ENCODE measurements at places on chromosomes 2 and 18. TPM values are rescaled to one million over a fixed set of nuclear protein-coding genes. Genes with fewer than 3 reads are reported as not detected.

DNA sequence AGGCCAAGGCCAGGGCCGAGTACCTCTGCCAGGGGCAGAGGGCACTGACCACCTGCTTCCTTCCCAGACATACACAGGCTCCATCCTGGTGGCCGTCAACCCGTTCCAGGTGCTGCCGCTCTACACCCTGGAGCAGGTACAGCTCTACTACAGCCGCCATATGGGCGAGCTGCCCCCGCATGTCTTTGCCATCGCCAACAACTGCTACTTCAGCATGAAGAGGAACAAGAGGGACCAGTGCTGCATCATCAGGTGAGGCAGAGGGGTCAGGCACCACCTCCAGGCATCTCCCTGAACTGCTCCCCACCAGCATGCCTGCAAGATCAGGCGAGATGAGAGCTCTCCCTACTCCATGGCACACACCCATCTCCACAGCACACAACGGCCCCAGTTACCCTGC lies 31.1 kb downstream of the MYO7B start:
- no peak for DNase-seq

GRCh38 chr2:12050396-12050795 lies 304.0 kb downstream of the LPIN1 start:
- DNase-seq = no peak

DNA sequence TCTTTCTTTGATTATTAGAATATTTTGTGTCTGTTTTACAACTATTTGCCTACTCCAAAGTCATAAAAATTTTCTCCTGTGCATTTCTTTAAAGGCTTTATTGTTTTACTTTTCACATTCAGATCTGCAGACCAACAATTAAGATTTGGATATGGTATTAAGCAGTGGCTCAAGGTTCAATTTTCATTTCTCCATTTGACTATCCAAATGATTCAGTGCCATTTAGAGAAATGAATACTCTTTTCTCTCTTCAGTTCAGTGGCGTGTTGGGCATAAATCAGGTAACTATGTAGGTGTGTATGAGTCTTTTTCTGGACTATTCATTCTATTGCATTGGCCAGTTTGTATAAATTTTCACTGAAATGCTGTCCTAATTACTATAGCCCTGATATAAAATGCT lies 57.3 kb upstream of the IL1R1 start:
- DNase-seq = no peak

GRCh38 chr2:16417726-16418125 lies 247.9 kb downstream of the CYRIA start:
- no peak for DNase-seq

DNA sequence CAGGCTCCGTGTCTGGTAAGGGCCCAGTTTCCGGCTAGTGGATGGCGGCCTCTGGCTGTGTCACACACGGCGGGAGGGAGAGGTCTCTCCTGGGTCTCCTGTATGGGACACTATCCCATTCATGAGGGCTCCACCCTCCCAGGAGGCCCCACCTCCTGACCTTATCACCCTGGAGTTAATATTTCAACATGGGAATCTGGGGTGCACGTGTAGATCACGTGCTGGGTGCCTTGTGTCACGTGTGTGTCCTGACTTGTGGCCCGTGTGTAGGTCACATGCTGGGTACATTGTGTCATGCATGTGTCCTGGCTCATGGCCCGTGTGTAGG lies 9.9 kb downstream of the NEU4 start:
- no peak for DNase-seq

GRCh38 chr2:27902098-27902497 lies 11.6 kb downstream of the BABAM2 start:
- no peak for DNase-seq

GRCh38 chr2:168024459-168024858 lies 222.9 kb downstream of the STK39 start:
- DNase-seq = no peak

DNA sequence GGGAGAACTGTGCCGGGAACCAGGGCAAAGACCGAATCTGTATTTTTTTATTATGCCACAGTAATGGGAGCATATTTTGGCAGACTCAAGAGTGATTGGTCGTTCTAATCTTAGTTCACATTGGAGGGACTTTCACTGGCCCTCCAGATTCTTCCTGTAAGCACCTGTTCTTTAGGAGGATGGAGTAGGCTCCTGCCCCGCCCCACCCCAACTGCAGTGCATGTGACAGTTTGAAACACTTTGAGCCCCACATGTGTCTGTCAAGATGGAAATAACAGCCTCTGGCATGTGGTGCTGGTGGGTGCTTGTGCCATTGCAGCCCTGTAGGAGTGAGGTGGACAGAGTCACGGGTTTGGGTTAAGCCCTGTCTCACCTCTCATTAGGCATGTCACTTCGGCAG lies 43.3 kb upstream of the TXNDC2 start:
- no peak for DNase-seq

DNA sequence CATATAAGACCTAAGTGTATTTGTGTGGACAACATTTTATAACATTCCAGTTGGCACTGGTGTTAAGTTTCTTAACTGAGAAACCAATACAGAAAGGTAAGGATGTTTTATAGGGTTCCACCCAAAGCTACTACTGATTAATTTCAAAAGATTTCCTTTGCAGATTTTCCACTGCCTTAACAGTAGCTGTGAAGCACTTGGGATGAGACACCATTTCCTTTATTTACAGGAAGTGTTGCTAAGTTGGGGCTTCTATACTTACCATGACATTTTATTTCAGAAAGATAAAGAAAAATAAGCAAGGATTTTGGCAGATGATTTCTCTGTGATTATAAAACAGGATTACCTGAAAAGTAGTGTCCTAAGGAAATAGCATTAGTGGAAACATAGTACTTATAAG lies 234.3 kb downstream of the CALCRL start:
- no peak for DNase-seq

DNA sequence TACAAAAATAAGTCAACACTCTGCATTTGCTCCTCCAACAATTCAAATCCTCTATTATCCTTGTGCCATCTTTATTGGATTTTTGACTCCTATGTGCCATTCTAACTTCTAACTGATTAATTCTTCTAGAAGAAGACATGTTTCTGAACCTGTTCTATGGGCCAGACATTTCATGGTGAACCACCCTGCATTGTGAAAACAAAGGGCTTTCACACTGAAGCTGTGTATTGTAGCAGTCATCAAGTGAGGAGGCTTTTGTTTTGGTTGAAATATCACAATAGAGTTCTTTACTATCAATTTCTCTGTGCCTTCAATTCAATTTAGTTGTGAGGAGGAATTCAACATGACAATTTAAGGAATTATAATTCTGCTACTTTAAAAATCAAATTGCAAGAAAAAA lies 357.9 kb downstream of the PLCL1 start:
- no peak for DNase-seq

GRCh38 chr18:46622999-46623398 lies 34.0 kb downstream of the LOXHD1 start:
- no peak for DNase-seq

GRCh38 chr18:24068945-24069693 lies 54.6 kb downstream of the TTC39C start:
- no peak for DNase-seq

DNA sequence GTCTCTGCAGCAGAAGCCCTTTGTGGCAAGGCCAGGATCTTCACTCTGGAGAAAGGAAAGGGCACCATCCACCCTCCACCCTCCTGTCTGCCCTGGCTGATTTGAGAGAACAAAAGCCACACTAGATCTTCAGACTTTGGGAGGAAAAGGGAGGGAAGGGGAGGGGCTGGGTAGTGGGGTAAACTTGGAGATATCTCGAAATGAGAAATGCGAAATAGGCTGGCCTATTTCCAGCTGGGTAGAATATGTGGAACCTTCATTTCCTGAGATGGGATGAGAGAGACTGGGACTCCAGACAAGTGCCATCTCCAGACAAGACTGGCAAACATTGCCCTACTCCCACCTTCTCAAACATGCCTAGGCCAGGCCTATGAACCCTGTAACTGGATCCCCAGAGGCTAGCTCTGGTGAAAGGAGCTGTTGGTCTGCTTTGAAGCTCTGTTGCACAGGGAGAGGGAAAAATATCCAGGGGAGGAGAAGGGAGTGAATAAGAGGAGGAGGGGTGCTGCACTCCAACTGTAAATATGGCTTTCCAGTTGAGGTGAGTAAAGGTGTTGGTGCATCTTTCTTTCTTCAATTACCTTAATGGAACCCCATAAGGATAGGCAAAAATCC lies 1.7 kb downstream of the HOXD12 start:
- DNase-seq = no peak

- no peak for DNase-seq
These were observed 1.8 kb downstream of the NGEF start for GRCh38 chr2:233011268-233011650.

- no peak for DNase-seq
These were observed 7.2 kb downstream of the PDCD1 start for GRCh38 chr2:241851325-241852115.

GRCh38 chr2:176135035-176135440 lies 5.5 kb downstream of the HOXD8 start:
- DNase-seq = no peak

GRCh38 chr2:237694415-237695194 lies 67.2 kb downstream of the LRRFIP1 start:
- DNase-seq = no peak

GRCh38 chr2:29576231-29576630 lies 345.2 kb downstream of the ALK start:
- no peak for DNase-seq

- peak; percentile 87 for DNase-seq
These were observed 79.2 kb downstream of the LONRF2 start for GRCh38 chr2:100242891-100243619.

DNA sequence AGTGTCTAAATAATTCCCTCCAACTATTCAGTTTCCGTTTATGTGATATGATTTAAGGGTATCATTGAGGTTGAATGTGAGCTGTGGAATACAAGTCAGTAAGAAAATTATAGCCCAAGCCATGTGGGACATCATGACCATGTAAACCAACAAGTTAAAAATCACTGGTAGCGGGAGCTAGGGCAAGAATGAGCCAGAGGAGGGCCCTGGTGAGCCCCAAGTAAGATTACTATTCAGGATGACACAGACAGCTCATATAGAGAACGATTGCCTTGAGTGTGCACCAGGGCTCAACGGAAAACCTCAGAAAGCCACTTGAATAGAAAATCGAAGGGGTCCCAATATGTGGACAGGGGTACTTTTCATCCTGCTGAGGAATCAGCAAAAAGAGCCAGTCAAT lies 87.8 kb upstream of the RBMS1 start:
- peak; percentile 37 for DNase-seq

- peak; percentile 13 for DNase-seq
These were observed 555.8 kb downstream of the NRXN1 start for GRCh38 chr2:50476174-50476573.

DNA sequence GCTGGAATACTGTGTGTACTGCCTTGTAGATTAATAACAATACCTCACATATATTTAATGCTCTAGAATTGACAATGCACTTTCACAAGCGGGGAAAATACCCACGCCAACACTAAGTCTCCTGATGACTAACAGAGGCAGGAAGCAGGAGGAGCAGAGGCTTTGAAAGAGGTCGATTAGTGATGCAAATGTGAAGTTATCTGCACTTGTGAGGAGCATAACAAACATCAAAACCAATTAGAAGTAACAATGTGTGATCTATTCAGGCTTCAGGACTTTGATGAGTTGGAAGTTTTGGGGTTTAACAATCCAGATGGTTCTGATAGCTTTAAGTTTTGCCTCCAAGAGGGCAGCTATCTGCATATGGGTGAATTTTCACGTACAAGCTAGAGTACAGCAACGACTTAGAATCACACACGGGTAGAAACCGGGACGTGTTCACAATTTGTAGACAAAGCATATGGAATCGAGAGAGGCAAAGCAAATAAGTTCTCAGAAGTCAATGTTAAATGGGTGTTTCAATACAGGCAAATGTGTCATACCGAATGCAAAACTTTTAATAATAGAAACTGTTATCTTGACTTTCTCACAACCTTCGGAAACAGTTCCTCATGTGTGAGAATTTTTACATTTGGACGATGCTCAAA lies 114.5 kb downstream of the METTL8 start:
- DNase-seq = no peak

GRCh38 chr2:105631922-105632321 lies 112.8 kb upstream of the NCK2 start:
- DNase-seq = no peak

DNA sequence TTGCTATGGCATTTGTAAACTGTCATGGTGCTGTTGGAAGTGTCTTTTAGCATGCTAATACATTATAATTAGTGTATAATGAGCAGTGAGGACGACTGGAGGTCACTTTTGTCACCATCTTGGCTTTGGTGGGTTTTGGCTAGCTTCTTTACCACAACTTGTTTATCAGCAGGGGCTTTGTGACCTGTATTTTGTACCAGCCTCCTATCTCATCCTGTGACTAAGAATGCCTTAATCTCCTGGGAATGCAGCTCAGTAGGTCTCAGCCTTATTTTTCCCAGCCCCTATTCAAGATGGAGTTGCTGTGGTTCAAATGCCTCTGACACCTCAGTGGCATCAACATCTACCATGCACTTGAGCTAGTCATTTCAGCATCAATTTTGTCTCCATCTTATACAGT lies 29.7 kb downstream of the LYPD6 start:
- no peak for DNase-seq

DNA sequence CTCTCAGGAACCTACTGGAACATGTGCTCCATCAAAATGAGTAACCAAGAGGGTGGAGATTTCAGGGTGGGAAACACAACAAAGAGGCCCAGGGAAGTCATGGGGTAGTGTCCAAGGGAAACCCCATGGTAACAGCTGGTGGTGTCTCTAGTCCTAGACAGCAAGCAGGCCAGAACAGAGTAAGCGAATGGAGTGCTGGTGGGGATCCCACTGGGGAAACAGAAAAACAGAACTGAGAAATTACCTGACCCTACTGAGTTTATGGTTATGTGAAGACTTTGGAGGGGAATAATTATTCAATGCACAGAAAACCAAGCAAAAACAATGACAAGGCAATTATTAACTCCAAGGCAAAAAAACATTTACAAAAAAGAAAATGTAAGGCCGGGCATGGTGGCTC lies 16.9 kb downstream of the ERCC3 start:
- DNase-seq = no peak

GRCh38 chr2:220664272-220665107 lies 907.6 kb downstream of the EPHA4 start:
- no peak for DNase-seq

DNA sequence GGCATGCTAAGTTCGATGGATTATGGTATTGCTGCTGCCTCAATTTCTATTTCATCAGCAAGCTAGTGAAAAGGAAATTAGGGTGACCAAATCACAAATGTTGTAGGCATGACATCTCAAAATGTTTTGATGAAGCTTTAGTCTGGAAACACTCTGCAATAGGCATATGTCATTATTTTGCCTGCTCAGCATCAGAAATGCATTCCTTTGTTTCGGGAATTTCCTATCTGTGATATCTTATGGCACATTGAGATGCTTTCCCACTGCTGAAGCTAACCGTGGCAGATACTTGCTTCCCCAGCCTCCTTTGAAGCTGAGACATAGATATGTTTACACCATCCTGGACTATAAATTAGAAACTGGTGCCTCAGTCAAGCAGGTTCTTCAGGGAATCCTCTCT lies 119.7 kb downstream of the CDC42EP3 start:
- no peak for DNase-seq

Gene PRKAG3
- not detected for total RNA-seq

Gene FN1
- total RNA-seq = 111 TPM

Gene ATP8B1
- 5.6 TPM for total RNA-seq

Gene PSMG2
- total RNA-seq = 80.8 TPM

Gene ACMSD
- total RNA-seq = not detected

Gene MPP4
- not detected for total RNA-seq

Gene HOXD8
- not detected for total RNA-seq

Gene ANKRD62
- total RNA-seq = not detected

Gene PTPRN
- total RNA-seq = 5.7 TPM

Gene KRTCAP3
- 41.9 TPM for total RNA-seq

Gene CREG2
- total RNA-seq = 1.7 TPM

Gene MDH1B
- 1.6 TPM for total RNA-seq

Gene ZNF532
- 185 TPM for total RNA-seq

Gene DAW1
- total RNA-seq = 0.61 TPM
